ENCODE measurements at places on chromosomes 4 and X.

DNA sequence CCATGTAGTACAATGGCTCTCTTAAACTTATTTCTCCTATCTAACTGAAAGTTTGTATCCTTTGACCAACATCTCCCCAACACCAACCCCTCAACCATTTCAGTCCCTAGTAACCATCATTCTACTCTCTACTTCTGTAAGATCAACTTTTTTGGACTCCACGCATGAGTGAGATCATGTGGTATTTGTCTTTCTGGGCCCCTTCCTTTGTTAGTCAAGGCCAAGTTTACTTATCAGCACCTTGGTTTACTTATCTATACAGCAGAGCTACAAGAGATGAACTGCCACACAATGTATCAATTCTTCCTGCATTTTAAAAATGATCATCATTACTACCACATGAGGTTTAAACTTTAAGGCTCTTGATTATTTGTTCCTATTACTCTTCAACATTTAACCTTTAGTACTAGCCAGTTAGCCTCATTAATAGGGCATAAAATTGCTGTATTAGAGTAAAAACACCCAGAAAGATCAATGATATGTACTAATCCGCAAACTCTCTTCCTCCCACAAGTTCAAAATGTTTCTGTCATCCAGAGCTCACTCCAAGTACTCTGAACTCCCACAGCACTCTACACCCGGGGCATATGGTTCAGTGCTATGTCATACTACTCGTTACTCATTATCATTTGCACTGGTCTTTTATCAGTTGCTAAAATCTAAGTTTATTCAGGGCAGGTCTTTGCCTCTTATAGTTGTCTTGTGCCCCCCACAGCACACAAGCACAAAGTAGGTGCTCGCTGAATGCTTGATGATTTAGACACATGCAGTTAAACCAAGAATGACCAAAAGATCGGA lies 145.7 kb upstream of the ADAMTS3 start:
- DNase-seq: no peak

DNA sequence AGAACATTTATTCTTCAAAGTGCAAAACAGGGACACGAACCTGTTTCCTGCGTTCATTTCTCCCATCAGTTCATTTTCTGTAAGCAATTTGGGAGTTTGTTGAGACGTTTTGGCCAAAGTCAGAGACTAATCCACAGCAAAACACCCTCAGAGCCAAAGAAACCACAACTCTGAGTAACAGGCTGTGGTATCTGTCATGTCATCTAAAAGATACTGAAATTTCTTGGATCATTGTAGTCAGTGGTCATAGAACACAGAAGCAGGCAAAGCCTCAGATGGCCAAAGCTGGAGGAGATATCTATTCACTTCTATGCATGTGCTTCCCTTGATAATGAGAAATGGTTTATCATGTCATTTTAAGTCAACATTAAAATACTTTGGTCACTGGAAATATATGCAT lies 485.6 kb upstream of the GALNT7 start:
- no peak for DNase-seq

GRCh38 chr4:25881193-25881592 lies 18.4 kb upstream of the SEL1L3 start:
- DNase-seq: no peak

DNA sequence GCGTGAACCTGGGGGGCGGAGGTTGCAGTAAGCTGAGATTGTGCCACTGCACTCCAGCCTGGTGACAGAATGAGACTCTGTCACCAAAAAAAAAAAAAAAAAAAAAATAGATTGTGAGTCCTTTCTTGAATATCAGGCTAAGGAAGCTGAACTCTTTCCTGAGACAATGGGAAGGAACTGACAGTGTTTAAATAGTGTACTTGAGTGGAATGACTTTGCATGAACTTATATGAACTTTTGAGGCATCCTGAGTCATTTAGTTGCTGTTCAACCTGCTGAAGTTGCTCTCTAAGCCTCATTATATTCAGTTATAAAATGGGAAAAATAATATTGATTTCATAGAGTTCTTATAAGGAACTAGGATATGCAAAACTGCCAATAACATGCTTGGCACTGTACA lies 79.3 kb upstream of the LIMCH1 start:
- no peak for DNase-seq
